ENCODE measurements at places on chromosomes 2 and 18.

- no peak for DNase-seq
Measured at GRCh38 chr2:101960819-101961337, 30.9 kb upstream of the IL1R2 start.

- DNase-seq: no peak
Measured at GRCh38 chr18:77146249-77147080, 13.9 kb upstream of the MBP start.

DNA sequence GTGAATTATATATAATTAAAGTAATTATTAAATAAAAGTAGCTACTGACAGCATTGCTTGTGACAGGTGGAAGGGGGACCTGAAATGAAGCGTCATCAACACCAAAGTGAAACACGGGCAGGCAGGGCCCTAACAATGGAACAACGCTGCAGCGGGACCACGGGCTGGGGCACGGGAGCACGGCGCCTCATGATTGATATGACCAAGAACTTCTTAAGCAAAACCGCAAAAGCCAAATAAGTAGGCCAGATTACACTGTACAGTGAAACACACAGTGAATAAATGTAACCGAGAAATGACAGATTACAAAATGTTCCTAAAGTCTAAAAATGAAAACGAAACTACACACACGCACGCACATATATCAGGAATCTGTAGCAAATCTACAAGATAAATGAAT, 81.4 kb downstream of the SNTG2 start:
- DNase-seq: no peak

- no peak for DNase-seq
Measured at GRCh38 chr2:69202327-69202726, 184.7 kb downstream of the GFPT1 start.

DNA sequence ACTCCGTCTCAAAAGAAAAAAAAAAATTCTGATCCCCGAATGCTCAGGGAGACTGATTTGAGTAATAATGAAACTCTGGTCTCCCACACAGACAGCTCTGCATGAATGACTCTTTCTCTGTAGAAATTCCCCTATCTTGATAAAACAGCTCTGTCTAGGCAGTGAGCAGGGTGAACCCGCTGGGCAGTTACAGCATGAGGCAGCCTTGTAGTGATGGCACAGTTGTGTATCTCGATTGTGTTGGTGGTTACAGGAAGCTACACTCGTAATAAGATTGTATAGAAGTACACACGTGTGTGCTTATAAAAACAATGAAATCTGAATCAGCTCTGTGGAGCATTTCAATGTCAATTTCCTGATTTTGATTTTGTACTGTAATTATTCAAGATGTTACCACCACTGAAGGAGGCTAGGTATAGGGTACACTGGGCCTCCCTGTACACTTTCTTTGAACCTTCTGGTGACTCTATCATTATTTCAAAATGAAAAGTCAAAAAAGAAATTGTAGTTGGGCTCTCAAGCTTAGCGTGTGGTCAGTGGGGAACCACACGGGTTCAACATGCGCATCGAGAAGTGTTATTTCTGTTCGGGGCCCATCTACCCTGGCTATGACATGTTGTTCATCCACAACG, 34.9 kb upstream of the ATP8B1 start:
- DNase-seq: no peak

- DNase-seq: no peak
Measured at GRCh38 chr2:36415381-36416022, 59.9 kb downstream of the CRIM1 start.

GRCh38 chr2:159150280-159150746, 136.2 kb downstream of the WDSUB1 start:
- no peak for DNase-seq

DNA sequence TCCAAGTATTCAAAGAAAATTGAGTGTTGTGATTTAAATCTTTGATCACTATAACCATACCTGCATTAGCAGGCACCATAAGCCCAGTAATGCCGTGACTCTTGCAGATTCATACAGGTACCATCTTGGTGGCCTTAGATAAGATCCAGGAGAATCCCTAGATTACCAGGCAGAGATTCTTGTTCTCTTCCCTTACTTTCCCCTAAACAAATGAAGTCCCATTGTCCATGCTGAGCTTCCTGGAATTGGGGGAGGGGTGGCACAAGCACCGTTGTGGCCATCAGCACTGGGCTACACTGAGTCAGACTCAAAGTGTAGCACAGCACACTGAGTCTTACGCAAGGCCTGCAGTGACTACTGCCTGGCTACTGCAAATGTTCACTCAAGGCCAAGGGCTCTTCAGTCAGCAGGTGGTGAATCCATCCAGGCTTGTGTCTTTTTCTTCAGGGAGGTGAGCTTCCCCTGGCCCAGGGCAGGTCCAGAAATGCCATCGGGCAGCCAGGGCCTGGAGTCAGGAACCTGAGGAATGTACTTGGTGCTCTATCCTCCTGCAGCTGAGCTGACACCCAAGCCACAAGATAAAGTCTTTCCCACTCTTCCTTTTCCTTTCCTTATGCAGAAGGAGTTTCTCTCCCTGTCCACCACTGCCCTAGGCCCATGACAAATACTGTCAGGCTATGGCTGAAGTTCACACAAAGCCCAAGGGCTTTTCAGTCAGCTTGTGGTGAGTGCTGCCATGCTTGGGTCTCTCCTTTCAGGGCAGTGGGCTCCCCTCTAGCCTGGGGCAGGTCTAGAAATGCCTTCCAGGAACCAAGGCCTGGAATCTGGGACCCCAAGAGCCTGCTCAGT, 52.6 kb downstream of the CD28 start:
- DNase-seq: no peak

DNA sequence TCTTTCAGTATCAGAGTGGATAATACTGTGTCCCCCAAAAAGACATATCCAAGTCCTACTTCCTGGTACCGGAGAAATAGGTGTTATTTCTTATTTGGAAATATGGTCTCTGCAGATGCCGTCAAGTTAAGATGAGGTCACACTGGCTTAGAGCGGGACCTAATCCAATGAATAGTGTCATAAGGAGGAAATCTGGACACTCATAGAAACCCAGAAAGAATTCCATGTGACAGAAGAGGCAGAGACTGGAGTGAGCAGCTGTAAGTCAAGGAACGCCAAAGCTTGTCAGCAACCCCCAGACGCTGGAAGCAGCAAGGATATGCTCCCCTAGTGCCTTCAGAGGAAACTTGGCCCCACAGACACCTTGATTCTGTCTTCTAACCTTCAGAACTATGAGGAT, 69.8 kb downstream of the CCBE1 start:
- no peak for DNase-seq

- no peak for DNase-seq
Measured at GRCh38 chr2:10272464-10272863, 30.2 kb upstream of the HPCAL1 start.

- DNase-seq: no peak
Measured at GRCh38 chr2:68789603-68790002, 55.0 kb downstream of the ARHGAP25 start.

DNA sequence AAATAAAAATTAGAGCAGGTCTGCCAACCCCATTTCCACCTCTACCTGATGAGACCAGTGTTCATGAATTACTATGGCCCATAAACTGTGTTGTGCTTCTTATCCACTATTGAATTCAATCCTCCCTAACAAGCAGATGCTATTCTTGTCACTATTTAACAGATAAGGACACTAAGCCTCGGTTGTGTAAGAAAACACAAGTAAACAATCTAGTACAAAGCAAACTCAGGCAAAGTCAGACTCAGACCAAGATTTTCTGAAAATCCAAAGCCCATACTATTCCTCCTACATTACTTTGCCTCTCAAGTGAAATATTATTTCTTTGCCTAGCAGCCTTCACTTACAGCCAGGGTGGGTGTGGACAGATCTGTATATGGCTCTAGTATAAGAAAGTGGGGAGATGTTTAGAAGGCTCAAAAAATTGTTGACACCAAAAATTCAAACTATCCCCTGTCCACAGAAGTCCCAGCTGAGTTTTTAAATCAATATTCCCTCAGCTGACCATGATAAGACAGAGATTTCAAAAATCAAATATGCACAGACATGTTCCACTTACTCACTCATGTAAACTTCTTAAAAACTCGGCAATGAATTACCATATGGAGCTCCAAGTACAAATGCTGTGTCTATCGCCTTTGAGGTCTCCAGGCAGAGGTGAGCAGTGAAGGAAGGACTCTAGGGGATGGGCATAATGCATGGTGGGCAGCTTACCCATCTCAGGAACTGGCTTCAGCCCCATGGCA, 16.0 kb upstream of the TTR start:
- DNase-seq: no peak

DNA sequence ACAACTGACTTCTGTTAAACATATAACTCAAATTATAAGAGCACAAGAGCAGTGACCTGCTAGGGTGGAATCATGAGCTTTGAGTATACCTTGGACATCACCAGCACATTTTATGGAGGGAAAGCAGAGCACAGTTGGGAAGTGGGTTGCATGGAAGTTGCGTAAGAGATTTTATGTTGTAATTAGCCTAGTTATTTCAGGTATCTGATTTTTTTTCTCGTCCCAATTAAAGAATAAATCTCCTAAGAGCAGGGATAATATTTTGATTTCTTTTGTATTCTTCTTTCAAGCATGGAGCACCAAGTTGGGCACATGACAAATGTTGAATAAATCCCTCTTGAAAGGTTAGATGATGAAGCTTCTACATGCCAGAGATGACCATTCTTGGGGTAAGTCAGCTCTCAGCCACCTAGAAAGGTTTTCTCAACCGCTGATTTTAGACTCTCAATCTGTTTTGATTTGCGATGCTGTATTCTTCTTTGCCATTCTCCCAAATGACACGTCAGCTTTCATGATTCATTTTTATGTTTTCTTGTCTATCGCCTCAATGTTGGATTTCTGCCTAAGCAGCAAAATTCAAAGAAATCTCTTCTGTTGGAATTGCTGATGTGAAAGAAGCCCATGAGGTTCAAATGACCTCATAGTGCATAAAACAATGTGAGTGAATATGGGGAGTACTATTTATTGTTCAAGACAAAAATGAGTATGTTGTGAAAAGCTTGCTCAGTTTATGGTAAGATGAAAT, 15.3 kb upstream of the FN1 start:
- DNase-seq: no peak

- no peak for DNase-seq
Measured at GRCh38 chr2:198698230-198698629, 759.5 kb downstream of the SATB2 start.

GRCh38 chr2:197986977-197987376, 182.6 kb downstream of the PLCL1 start:
- no peak for DNase-seq

- DNase-seq: peak; percentile 50
Measured at GRCh38 chr2:65710779-65711295, 278.4 kb upstream of the SPRED2 start.

DNA sequence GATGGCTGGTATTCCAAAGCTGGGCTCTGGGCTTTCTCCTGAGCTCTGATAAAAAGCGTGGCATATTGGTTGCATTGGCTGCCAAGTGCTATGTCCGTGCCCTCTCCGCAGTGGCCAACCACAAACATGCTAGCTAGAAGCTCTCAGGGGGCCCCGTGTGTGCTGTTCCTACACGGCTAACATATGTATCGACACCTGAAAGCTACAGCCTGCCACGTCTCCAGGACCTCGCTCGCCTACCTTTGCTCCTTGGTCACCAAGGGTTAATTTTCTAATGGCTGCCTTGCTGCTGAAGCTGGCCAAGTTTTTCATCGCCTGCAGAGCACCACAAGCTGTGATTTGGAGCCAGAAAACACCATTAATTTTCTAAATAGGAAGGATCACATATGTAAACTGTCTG, 888.4 kb downstream of the BCL11A start:
- no peak for DNase-seq

- DNase-seq: peak; percentile 64
Measured at GRCh38 chr18:34787931-34788532, 77.9 kb downstream of the DTNA start.

- DNase-seq: peak; percentile 63
Measured at GRCh38 chr2:88212251-88212790, 42.2 kb downstream of the THNSL2 start.

DNA sequence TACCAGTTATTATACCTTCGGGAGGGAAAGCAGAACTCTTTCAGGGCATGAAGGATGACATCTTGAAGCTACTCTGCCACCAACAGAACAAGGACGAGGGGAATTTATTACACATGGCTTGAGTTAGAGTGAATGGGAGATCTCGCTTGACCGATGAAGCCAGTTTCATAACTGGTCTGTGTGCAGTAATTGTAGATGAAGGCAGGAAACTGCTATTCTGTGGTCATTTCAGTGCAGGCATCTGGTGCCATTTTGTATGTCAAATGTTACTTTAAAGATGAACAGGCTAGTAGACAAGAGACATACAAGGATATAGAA, 20.5 kb downstream of the GREB1 start:
- DNase-seq: no peak

- DNase-seq: peak; percentile 76
Measured at GRCh38 chr2:69559442-69560146, 83.9 kb downstream of the AAK1 start.

GRCh38 chr2:239697399-239698164, 296.8 kb upstream of the HDAC4 start:
- DNase-seq: no peak

DNA sequence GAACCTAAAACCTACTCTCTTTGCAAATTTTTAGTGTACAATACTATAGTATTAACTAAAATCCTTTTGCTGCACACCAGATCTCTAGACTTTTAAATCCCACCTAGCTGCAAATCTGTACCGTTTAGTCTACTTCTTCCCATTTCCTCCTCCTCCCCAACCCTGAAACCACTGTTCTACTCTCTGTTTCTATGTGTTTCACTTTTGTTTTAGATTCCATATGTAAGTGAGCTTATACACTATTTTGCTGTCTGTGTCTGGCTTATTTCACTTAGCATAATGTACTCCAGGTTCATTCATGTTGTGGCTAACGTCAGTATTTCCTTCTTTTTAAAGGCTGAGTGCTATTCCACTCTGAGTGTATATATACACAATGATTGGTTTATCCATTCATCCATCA, 18.4 kb upstream of the DSC2 start:
- DNase-seq: no peak

DNA sequence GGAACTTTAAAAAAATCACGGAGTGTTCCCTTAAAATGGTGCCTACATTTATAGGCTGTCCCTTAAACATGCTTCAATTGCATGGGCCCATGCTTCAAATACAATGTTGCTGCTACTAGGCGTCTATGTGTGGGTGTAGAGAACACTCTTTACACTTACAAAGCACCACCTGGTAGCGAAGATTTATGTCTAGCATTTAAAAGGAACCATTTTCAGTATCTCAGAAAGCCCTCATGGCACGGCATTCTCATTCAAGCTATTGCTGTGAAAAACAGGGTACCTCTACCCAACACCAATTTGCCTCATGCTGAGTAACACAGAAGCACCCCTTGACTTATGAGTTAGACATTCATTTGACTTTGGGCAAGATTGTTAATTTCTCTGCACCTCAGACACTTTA, 112.9 kb upstream of the CNTNAP5 start:
- no peak for DNase-seq
